Stomach (tissue), 19 donors: ENCODE measurements at places on chromosomes 7 and 10. TPM values are rescaled to one million over a fixed set of nuclear protein-coding genes. Genes with fewer than 3 reads are reported as not detected.

TMEM229A gene
- total RNA-seq: 2.8 TPM

HSPA12A gene
- total RNA-seq: 15.2 TPM

GIMAP7 gene
- total RNA-seq: 13.0 TPM

DNA sequence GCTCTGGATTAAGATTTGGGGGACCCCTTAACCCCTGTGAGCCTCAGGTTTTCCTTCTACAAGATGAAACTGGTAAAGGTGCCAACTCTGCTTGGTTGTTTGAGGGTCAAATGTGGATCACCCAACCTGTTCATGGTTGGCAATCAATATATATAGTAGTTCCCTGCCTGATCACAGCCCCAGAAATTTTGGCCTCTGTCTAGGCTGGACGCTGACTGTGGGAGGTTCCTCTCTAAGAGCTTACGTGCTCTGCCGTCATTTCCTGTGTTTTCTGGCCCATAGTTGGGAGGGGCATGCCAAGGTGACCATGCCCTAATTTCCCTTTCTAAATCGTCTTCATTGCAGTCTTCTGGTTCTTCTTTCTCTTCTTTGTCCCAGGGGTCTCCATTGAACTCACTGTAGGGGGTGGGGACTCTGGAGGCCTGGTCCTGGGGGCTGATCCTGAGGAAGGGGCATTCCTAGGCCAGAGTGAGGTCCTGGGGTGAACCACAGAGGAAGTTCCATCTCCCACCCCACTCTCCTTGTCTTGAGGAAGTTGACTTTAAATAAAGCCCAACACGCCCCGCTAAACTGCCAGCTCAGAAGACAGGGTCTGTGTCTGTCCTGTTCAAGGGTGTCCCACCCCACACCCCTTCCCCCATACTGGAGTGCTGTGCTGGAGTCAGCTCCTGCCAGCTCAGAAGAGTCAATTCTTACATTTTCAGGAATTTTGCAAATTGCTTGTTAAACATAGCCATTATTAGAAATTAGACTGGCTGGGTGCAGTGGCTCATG lies 98.9 kb upstream of the SDK1 start:
- DNase-seq: no peak

DNA sequence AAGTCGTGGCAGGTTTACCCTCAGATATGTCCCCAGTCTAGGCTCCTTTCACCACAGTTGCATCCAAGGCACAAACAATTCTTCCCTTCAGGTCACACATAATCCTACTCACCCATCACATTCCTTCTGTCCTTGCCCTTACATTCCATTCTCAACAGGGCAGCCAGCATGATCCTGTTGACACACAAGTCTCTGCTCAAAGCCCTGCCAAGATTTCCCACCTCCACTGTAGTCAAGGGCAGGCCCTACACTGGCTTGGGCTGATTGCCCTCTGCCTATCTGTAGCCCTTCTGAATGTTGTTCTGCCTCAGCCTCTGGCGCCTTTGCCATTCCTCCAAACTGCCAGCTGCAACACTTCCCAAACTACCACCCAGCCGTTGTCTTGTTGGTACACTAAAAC lies 187.9 kb upstream of the AKR1E2 start:
- DNase-seq: no peak

FZD1 gene
- total RNA-seq: 8.7 TPM

GRCh38 chr7:26782501-26782900 lies 81.9 kb downstream of the SKAP2 start:
- DNase-seq: no peak

DNA sequence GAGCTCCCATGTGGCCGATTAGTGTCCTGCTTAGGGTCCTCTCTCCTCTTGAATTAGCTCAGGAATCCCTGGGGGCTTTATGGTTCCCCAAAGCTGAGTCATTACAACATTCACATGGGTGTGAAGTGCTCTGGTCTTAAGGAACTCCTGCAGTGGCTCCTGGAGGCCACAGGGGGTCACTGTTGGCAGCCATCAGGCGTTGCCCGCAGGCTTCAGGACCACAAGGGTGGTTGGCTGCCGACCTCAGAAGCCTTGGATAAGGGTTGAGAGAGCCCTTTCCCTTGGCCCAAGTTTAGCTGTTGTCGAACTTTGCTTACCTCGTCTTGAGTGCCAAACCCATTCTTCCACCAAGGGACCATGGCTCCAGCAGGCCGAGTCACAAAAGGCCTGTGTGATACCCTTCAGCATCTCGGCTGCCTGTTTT lies 61.7 kb downstream of the SH2D4B start:
- no peak for DNase-seq
